ENCODE measurements at places on chromosomes 5 and 9.

DNA sequence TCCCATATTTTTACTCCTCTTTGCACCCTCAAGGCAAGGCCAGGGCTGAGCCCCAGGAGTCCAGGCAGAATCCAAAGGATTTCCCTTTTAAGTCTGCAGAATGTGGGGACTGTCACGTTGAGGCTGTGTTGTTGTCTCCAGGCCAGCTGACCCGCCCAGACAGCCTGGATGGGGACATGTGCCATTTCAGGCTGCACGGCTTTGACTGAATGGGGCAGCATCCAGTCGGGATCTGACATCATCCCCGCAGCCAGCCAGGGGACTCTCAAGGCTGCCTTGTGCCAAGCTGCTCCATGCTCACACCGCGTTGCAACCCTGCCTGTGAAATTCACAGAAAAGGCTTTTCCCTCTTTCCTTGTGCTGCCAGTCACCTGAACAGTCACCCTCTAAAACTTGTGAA, 2.2 kb upstream of the ZNF366 start:
- no peaks in the 10 kb centered on the region for H3K36me3 ChIP-seq
- H3K4me3 ChIP-seq: no peak overlapping the region
- H3K4me1 ChIP-seq: peaks cover 2% of the 10 kb centered on the region
- DNase-seq: no peak

GRCh38 chr5:14699807-14700400, 35.4 kb downstream of the OTULIN start:
- H3K4me1 ChIP-seq: no peaks in the 10 kb centered on the region
- no peaks in the 10 kb centered on the region for H3K27me3 ChIP-seq
- H3K27ac ChIP-seq: no peak overlapping the region

DNA sequence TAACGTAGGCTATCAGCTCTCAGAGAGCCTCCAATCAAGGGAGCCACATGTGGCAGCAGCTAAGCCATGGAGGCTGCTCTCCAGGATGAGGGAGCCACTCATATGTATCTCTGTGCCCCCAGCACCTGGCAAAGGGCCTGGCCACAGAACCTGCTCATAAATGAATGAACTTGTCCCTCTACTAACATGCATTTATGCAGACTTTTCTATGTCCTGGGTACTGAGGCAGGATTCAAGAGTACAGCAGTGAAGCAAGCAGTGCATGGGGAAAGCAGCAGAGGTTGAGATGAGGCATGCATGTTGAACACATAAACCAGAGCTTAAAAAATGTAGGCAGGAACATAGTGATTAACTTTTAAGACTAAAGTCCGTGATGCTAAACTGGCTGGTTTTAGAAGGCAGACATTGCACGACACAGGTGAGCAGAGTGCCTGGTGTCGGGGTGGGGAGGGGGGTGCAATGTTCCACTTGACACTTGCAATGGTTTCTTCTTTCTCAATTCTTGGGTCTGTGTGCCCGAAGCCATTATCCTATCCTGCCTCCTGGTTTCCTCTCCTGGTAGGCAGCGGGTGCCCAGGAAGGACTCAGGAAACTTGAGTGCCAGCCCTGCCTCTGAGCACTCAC, 142.8 kb upstream of the ALDH1B1 start:
- no peak overlapping the region for H3K4me3 ChIP-seq
- H3K36me3 ChIP-seq: no peaks in the 10 kb centered on the region
- H3K4me1 ChIP-seq: peaks cover 2% of the 10 kb centered on the region
- peaks cover 16% of the 10 kb centered on the region for H3K27me3 ChIP-seq
- no peak for DNase-seq

GRCh38 chr9:28583832-28584231, 1010.6 kb upstream of the C9orf72 start:
- H3K27ac ChIP-seq: no peak overlapping the region
- H3K27me3 ChIP-seq: no peaks in the 10 kb centered on the region
- no peak overlapping the region for H3K4me3 ChIP-seq
- H3K4me1 ChIP-seq: no peaks in the 10 kb centered on the region
- H3K36me3 ChIP-seq: no peaks in the 10 kb centered on the region

DNA sequence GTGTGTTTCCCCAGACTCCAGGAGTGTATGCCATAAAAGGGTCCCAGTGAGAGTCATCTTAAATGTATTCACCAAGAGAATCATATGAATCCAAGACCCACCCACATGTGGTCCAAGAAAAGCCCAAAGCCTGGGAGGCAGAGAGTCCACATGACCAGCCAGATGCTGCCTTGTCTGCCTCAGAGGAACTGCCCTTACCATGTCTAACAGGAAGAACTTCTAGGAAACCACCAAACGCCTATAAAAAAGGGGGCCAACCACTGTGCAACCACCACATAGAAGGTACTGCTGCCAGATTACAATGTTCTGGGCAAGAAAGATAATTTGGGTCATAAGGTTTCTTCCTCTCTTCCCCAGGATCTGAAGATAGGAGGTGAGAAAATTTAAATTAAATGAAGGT, 129.8 kb upstream of the SLC24A2 start:
- H3K4me1 ChIP-seq: no peaks in the 10 kb centered on the region
- H3K27me3 ChIP-seq: peaks cover 5% of the 10 kb centered on the region
- no peak overlapping the region for H3K27ac ChIP-seq
- no peaks in the 10 kb centered on the region for H3K36me3 ChIP-seq
- DNase-seq: no peak
- H3K4me3 ChIP-seq: no peak overlapping the region

DNA sequence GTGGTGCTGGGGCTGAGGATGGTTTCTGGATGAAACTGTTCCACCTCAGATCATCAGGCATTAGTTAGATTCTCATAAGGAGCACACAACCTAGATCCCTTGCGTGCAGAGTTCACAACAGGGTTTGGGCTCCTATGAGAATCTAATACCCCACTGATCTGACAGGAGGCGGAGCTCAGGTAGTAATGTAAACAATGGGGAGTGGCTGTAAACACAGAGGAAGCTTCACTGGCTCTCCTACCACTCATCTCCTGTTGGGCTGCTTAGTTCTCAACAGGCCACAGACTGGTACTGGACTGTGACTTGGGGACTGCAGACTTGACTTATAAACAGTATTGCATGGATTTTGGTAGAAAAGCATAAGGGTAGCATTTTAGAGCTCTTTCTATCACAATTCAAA, 870.7 kb upstream of the CDH10 start:
- H3K4me3 ChIP-seq: no peak overlapping the region
- no peaks in the 10 kb centered on the region for H3K36me3 ChIP-seq
- H3K27me3 ChIP-seq: no peaks in the 10 kb centered on the region
- no peak overlapping the region for H3K27ac ChIP-seq
- H3K4me1 ChIP-seq: peaks cover 1% of the 10 kb centered on the region
- peak; percentile 15 for DNase-seq

DNA sequence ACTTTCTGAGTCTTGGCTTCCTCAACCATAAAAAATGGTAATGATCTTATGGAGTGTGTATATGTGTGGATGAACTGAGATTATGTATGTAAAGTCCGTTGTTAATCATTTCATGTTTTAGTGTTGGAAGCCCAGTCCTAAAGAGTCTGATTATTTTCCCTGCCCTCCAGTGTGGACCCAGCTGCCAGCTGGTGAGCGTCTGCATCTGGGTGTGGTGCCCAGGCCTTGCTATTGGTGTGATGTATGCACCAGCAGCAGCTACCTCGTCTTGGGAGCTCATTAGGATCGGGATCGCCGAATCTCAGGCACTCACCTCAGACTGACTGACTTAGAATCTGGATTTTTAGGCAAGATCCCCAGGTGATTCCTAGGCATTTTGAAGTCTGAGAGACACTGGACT, 63.8 kb downstream of the LRRC70 start:
- no peak for DNase-seq
- H3K27me3 ChIP-seq: no peaks in the 10 kb centered on the region
- no peaks in the 10 kb centered on the region for H3K36me3 ChIP-seq
- no peak overlapping the region for H3K27ac ChIP-seq
- no peak overlapping the region for H3K4me3 ChIP-seq
- no peaks in the 10 kb centered on the region for H3K4me1 ChIP-seq

DNA sequence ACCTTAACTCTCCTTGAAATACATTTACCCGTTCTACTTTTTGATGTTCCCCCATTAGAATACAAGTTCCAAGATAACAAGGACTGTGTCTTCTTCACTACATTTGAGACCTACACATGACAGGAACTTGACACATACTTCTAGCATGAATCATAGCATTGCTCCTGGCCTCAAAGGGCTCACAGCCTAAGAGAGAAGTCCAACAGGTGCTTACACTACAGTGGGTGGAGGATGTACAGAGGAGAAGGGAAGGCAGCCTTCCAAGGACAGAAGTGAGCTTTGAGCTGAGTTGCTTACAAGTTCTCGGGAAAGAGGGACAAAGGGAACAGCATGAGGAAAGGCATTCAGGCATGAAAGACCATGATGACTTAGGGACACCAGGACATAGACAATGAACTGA, 56.9 kb upstream of the MSX2 start:
- DNase-seq: no peak
- H3K4me3 ChIP-seq: no peak overlapping the region
- no peaks in the 10 kb centered on the region for H3K36me3 ChIP-seq
- H3K4me1 ChIP-seq: no peaks in the 10 kb centered on the region

DNA sequence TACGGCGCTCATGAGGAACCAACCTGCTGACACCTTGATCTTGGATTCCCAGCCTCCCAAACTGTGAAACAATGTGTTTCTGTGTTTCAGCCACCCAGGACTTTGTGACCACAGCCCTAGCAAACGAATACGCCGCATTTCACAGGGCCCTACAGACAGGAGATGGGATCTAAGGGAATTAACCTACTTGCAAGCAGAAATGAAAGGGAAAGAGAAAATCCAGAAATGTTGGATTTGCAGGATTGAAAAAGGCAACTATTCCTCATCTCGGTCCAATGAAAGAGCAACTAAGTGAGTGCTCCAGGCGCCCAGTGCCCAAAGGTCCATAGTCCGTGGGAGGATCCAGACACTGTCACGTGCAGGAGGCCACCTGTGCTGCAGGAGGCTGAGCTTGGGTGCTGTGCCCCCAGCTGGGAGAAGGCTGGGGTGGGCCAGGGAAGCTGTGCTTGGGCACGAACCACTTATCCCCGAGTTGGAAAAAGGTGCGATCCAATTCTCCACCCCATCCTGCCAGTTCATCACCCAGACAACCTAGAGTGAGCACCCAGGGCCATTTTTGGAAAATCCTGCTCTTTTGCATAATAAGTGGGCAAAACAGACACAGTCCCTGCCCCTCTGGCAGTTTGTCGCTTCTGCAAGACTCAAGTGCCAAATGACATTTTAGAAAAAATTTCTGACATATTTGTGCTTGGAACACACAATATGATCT, 177.9 kb downstream of the C9orf50 start:
- no peaks in the 10 kb centered on the region for H3K36me3 ChIP-seq
- H3K27me3 ChIP-seq: peaks cover 14% of the 10 kb centered on the region
- no peak overlapping the region for H3K27ac ChIP-seq
- no peak for DNase-seq

GRCh38 chr5:10801931-10802666, 41.1 kb upstream of the DAP start:
- no peak overlapping the region for H3K27ac ChIP-seq
- peaks cover 2% of the 10 kb centered on the region for H3K4me1 ChIP-seq
- H3K4me3 ChIP-seq: no peak overlapping the region
- H3K36me3 ChIP-seq: no peaks in the 10 kb centered on the region
- DNase-seq: no peak

DNA sequence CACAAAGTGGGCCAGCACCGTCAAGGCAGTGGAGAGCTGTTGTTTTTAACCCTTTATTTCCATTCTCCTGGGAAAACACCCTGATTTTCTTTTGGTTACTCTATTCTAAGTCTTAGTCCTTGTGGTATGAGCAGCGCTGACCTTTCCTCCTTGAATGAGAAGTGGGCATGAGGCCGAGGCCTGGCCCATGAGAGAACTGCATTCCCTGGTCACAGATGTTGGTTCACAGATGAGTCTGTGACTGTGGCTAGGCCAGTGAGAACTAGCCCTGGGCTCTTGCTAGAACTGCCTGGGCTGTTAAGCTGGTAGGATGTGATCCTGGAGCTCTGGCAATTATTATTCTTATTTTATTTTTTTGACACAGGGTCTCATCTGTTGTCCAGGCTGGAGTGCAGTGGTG, 71.7 kb upstream of the KLF9 start:
- H3K27ac ChIP-seq: no peak overlapping the region
- no peaks in the 10 kb centered on the region for H3K4me1 ChIP-seq
- H3K36me3 ChIP-seq: no peaks in the 10 kb centered on the region
- no peak for DNase-seq
- H3K4me3 ChIP-seq: no peak overlapping the region
- no peaks in the 10 kb centered on the region for H3K27me3 ChIP-seq

DNA sequence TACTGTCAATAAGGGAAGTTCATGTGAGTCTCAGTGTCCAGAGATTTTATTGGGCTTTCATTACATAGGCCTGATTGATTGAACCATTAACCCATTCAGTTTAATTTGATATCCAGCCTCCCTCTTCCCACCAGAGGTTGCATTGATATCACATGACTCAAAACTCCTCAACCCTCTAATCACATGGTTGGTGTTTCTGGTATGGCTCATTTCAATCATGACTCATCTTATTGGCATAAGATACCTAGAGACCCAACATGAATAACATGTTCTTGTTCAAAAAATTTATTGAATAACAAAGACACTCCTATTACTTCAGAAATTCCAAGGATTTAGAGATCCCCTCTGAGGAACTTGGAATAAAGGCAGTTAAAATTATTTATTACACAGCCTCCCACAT, 982.2 kb downstream of the TLE1 start:
- no peaks in the 10 kb centered on the region for H3K27me3 ChIP-seq
- no peaks in the 10 kb centered on the region for H3K4me1 ChIP-seq
- no peaks in the 10 kb centered on the region for H3K36me3 ChIP-seq
- DNase-seq: no peak
- H3K4me3 ChIP-seq: no peak overlapping the region

- no peak overlapping the region for H3K4me3 ChIP-seq
- peak; percentile 39 for DNase-seq
- H3K4me1 ChIP-seq: peaks cover 18% of the 10 kb centered on the region
- no peak overlapping the region for H3K27ac ChIP-seq
- no peaks in the 10 kb centered on the region for H3K36me3 ChIP-seq
- H3K27me3 ChIP-seq: peaks cover 96% of the 10 kb centered on the region
Observed at GRCh38 chr5:135039271-135040033, 5.4 kb upstream of the PITX1 start.

GRCh38 chr9:29348999-29349398, 1775.7 kb upstream of the C9orf72 start:
- H3K36me3 ChIP-seq: no peaks in the 10 kb centered on the region
- H3K27ac ChIP-seq: no peak overlapping the region
- no peak overlapping the region for H3K4me3 ChIP-seq
- H3K4me1 ChIP-seq: no peaks in the 10 kb centered on the region

DNA sequence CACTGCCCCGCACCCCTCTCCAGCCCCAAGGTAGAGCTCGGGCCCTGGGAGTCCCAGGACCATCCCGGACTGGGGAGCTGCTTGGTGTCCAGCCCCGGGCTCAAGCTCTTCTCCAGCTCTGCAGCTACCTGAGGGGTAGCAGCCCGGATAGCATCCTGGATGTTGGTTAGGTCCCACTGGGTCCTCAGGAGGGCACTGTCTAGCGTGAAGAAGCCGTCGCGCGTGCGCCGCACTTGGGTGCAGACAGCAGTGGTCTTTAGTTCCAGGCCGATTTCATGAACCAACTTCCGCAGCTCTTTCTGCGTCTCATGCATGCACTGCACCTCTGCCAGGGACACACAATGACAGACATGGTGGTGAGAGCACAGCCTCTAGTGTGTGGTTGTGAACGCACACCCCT, 12.7 kb downstream of the TRUB2 start:
- peaks cover 44% of the 10 kb centered on the region for H3K36me3 ChIP-seq
- no peak overlapping the region for H3K27ac ChIP-seq
- H3K4me1 ChIP-seq: peaks cover 4% of the 10 kb centered on the region
- H3K27me3 ChIP-seq: no peaks in the 10 kb centered on the region
- DNase-seq: no peak
